ENCODE measurements at places on chromosomes 16 and 17. TPM values are rescaled to one million over a fixed set of nuclear protein-coding genes. Genes with fewer than 3 reads are reported as not detected.

The FAM20A gene
- total RNA-seq = 26.0 TPM

The RABEP1 gene
- total RNA-seq = 57.4 TPM

DNA sequence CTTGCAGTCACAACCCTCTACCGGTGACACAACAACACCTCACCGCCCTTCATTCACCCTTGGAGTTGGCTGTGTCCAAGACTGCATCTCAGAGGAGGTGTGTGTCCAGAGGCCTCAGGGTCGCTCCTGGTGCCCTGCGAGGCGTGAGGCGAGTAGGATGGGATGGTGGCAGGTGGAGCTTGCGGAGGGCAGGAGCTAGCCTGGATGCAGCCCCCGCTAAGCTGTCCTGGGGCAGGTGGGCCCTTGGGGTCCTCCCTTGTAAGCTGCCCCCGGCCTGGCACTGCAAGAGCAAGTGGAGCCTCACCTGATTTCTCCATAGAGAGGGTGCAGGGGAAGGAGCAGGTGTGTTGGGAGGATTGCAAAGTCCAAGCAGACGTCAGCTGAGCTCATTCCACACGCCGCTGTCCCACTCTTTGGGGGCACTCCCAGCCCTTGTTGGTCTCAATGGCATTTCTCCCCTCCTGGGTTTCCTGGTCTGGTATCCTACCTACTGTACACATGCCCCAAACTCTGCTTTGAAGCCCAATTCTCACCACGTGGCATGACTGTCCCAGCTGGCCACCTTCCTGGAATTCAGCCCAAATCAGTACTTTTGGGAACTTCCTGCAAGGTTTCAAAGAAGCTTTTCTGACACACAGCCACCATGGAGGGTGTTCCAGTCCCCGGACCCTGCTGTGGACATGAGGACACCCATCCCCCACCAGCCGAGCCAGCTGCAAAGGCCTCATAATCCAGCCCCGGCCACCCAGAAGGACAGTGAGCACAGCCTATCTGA is 18.1 kb upstream of the ICAM2 start:
- H3K4me1 ChIP-seq = peaks cover 9% of the 10 kb centered on the region
- no peak overlapping the region for H3K27ac ChIP-seq
- no peak overlapping the region for H3K4me3 ChIP-seq
- H3K27me3 ChIP-seq = no peaks in the 10 kb centered on the region
- no peak for DNase-seq

DNA sequence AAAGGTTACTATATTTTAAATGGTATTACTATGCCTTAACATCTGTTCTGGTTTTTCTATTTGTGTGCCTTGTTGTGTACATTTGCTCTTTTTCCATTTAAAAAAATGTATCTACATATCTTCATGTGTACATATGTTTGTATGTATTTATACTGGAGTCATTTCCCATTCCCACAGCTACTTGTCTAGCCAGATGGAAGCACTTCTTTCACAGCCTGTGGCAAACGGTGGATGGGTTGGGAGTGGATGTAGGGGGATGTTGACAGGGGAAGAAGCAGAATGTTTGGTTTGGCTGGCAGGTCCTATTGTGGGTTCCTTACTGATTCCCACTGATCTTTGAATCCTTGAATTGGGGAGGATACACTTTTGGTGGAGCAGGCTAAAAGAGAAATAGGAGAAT is 93.6 kb upstream of the CNTNAP4 start:
- H3K36me3 ChIP-seq = no peaks in the 10 kb centered on the region
- no peak overlapping the region for H3K27ac ChIP-seq
- H3K27me3 ChIP-seq = no peaks in the 10 kb centered on the region
- no peaks in the 10 kb centered on the region for H3K4me1 ChIP-seq
- no peak overlapping the region for H3K4me3 ChIP-seq
- DNase-seq = no peak

DNA sequence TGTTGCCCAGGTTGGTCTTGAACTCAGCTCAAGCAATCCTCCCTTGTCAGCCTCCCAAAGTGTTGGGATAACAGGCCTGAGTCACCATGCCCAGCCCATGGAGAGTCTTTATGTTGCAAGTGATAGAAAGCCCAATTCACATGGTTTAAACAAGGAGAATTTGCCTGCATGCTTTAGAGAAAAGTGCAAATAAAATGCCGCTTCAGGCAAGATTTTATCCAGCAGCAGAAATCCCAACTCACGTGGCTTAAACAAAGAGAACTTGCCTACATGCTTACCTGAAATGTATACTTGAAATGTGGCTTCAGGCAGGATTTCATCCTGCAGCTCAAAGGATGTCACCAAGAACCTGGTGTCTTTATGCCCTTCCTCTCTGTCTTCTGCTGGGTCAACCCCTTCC is 28.8 kb upstream of the XYLT2 start:
- H3K27ac ChIP-seq = no peak overlapping the region
- DNase-seq = no peak
- no peaks in the 10 kb centered on the region for H3K27me3 ChIP-seq
- no peaks in the 10 kb centered on the region for H3K36me3 ChIP-seq
- no peak overlapping the region for H3K4me3 ChIP-seq

DNA sequence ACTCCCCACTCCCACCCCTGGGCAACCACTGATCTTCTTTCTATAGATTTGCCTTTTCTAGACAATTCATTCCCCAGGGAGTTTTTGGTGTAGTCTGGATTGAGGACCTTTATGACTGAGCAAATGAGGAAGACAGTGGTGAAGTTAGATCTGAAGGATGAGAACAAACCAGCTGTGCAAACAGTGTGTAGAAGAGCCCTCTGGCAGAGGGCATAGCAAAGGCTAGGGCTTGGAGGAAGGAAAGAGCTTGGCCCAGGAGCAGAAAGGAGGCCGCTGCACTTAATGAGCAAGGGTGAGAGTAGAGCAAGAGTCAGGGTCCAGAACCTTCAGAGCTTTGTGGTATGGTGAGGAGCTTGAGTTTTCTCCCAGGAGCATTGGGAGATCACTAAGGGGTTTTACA is 352.7 kb downstream of the CA10 start:
- no peaks in the 10 kb centered on the region for H3K4me1 ChIP-seq
- DNase-seq = no peak
- H3K4me3 ChIP-seq = no peak overlapping the region
- H3K36me3 ChIP-seq = no peaks in the 10 kb centered on the region

DNA sequence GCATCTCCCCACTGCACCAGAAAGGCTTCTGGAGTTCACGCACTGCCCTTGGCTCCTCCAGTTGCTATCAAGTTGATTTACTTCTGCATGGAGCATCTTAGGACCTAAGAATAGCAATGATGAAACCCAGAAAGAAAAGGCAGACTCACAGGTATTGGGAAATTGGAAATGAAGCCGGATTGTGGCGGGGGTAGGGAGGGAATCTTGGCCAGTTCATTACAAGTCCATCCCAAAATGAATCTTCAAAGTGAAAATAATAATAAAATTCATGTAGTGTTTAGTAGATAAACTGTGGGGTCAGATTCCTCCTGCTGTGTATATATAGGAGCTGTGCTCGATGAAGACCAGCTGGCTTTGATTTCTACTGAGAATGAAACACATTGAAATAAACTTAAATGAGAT is 33.7 kb downstream of the TEKT3 start:
- H3K4me3 ChIP-seq = no peak overlapping the region
- no peaks in the 10 kb centered on the region for H3K4me1 ChIP-seq
- no peak for DNase-seq
- no peaks in the 10 kb centered on the region for H3K27me3 ChIP-seq
- H3K27ac ChIP-seq = no peak overlapping the region

All from spleen (tissue), 13 donors.